ENCODE measurements at places on chromosomes 5 and 9. TPM values are rescaled to one million over a fixed set of nuclear protein-coding genes. Genes with fewer than 3 reads are reported as not detected.

GRCh38 chr5:138182808-138183207 lies 3.9 kb downstream of the KIF20A start:
- H3K4me1 ChIP-seq = peaks cover 10% of the 10 kb centered on the region
- no peak overlapping the region for H3K4me3 ChIP-seq
- no peak overlapping the region for H3K27ac ChIP-seq
- DNase-seq = no peak
- H3K36me3 ChIP-seq = peaks cover 77% of the 10 kb centered on the region
- no peaks in the 10 kb centered on the region for H3K27me3 ChIP-seq

The DNAJC18 gene
- total RNA-seq = 4.7 TPM

GRCh38 chr5:141512390-141512910 lies 23.6 kb downstream of the PCDHGC5 start:
- no peak overlapping the region for H3K4me3 ChIP-seq
- H3K36me3 ChIP-seq = peaks cover 44% of the 10 kb centered on the region
- peak; percentile 72 for DNase-seq
- peaks cover 67% of the 10 kb centered on the region for H3K4me1 ChIP-seq

- no peak overlapping the region for H3K27ac ChIP-seq
- DNase-seq = no peak
- H3K4me1 ChIP-seq = no peaks in the 10 kb centered on the region
Observed at GRCh38 chr5:11564706-11565105, 339.5 kb downstream of the CTNND2 start.

The P4HA2 gene
- total RNA-seq = 261 TPM

The PALM2AKAP2 gene
- 18.2 TPM for total RNA-seq

DNA sequence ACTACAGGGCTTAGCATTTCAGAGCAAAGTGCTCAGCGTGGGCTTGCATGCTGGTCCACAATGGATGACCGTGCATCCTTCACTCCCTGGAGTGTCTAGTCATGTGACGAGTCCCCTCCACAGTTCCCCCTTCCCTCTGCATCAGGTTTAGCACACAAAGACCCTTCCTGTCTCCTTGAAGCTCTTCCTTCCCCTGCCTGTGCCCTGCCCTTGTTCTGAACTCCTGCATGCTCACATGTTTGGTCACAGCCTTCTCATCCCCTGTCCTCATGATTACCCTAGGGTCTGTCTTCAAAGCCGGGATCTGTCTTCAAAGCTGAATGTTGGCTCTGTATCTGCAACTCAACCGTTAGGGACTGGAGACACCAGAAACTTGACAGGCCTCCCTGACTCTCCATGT lies 388.9 kb downstream of the SEMA5A start:
- no peaks in the 10 kb centered on the region for H3K4me1 ChIP-seq
- H3K4me3 ChIP-seq = no peak overlapping the region
- no peak overlapping the region for H3K27ac ChIP-seq
- H3K36me3 ChIP-seq = 0 out of 2 replicates have a peak, but pooled peaks cover 3% of the 10 kb centered on the region
- no peak for DNase-seq

DNA sequence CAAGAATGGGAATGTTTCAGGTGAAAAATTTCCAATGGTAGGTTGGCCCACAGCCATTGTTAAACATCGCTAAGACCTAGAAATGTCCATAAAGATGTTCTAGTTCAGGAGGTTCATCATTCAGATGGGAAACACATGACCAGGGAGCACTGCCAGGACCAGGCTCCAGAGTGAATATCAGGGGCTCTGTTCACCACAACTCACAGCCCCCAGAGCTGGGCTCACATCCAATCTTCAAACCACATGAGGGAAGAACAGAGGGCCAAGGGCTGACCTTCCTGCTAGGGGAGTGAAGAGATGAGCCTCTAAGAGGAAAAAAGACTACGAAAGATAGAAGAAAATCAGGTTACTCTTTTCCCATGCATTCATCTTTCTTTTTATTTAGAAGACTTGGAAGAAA lies 205.8 kb downstream of the SEMA5A start:
- H3K27ac ChIP-seq = no peak overlapping the region
- no peaks in the 10 kb centered on the region for H3K27me3 ChIP-seq
- peaks cover 38% of the 10 kb centered on the region for H3K4me1 ChIP-seq
- no peak for DNase-seq
- no peaks in the 10 kb centered on the region for H3K36me3 ChIP-seq
- H3K4me3 ChIP-seq = no peak overlapping the region

The PCDHGA3 gene
- total RNA-seq = not detected

The SLIT3 gene
- 12.9 TPM for total RNA-seq

DNA sequence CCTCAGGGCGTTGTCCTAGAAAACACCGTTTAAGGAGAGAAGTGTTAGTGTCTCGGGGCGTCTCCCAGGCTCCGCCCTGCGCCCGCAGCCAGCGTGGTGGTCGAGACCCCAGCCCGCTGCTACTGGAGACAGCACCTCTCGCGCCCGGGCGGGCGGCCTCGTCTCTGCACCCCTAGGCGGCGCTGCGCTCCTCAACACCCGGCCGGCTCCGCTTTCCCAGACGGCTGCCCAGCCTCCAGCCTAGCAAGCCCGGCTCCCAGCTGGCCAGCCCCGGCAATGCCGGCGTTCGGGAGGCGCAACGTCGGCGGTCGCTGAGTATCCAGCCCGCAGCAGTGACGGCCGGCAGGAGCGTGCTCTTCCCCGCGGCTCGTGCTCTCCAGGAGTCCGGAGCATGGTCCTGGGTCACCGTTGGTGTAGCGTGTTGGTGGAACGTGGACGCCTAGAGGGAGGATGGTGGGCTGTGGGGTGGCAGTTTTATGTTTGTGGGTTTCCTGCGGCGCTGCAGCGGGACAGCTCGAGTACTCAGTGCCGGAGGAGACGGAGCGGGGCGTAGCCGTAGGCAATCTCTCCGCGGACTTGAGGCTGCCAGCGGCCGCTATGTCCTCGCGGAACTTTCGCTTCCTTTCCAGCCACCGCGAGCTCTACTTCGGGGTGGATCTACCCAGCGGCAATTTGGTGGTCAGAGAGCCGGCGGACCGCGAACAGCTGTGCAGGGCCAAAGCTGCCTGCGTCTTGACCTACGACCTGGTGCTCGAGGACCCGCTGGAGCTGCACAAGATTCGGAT lies 536 bp downstream of the PCDHAC1 start:
- peaks cover 3% of the 10 kb centered on the region for H3K27me3 ChIP-seq
- no peak for DNase-seq
- H3K36me3 ChIP-seq = no peaks in the 10 kb centered on the region

The LOX gene
- 3.5 TPM for total RNA-seq

GRCh38 chr9:16870596-16871335 lies at the start of gene BNC2:
Gene BNC2 (minus strand): TSS chr9:16870670. CDS start chr9:16870648, 22 bp downstream.
- DNase-seq = peak; percentile 38
- no peaks in the 10 kb centered on the region for H3K36me3 ChIP-seq
- H3K27me3 ChIP-seq = no peaks in the 10 kb centered on the region
- H3K4me1 ChIP-seq = peaks cover 11% of the 10 kb centered on the region
- peak within 1 kb of the TSS; percentile 61 for H3K4me3 ChIP-seq
- H3K27ac ChIP-seq = peak within 1 kb of the TSS; percentile 39

The RORB gene
- total RNA-seq = not detected

- H3K36me3 ChIP-seq = no peaks in the 10 kb centered on the region
- no peak overlapping the region for H3K4me3 ChIP-seq
- no peak overlapping the region for H3K27ac ChIP-seq
- no peaks in the 10 kb centered on the region for H3K27me3 ChIP-seq
Observed at GRCh38 chr9:89929673-89930480, 325.1 kb downstream of the GADD45G start.

GRCh38 chr5:135058331-135058732 lies 24.3 kb upstream of the PITX1 start:
- H3K4me1 ChIP-seq = no peaks in the 10 kb centered on the region
- H3K4me3 ChIP-seq = no peak overlapping the region
- no peak for DNase-seq
- H3K36me3 ChIP-seq = no peaks in the 10 kb centered on the region
- 0 out of 2 replicates have a peak, but pooled peaks cover 5% of the 10 kb centered on the region for H3K27me3 ChIP-seq

DNA sequence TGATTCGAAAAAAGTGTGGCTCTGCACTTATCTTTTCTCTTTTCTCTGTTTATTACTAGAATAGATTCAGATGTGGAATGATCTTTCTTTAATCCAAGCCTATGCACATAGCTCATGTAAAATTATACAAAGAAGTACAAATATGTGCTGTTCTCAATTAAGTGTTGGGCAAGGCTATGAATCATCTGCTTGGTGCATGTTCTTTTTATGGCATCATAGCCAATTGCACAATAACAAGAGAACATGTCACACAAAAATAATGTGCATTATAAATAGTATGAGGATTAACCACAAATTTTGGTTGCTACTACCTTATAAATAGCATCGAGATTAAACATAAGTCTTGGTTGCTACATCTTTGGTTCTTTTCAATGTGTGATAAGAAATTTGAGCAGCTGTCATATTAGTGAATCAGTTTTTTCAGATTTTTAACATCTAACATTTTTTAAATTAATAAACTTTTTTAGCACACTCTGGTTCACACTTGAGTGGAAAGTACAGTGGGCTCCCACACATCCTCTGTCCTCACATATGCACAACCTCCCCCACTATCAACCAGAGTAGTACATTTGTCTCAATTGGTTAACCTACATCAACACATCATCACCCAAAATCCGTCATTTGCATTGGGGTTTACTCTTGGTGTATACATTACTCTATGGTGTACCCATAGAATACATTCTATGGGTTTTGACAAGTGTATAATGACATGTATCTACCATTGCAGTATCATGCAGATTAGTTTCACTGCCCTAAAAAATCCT lies 6.8 kb upstream of the RECK start:
- no peaks in the 10 kb centered on the region for H3K27me3 ChIP-seq
- H3K36me3 ChIP-seq = no peaks in the 10 kb centered on the region
- no peak overlapping the region for H3K4me3 ChIP-seq
- H3K4me1 ChIP-seq = peaks cover 19% of the 10 kb centered on the region
- DNase-seq = no peak

GRCh38 chr9:19445452-19445851 lies 36.6 kb downstream of the ACER2 start:
- no peak for DNase-seq
- H3K36me3 ChIP-seq = no peaks in the 10 kb centered on the region
- no peak overlapping the region for H3K27ac ChIP-seq

- H3K36me3 ChIP-seq = peaks cover 7% of the 10 kb centered on the region
- peaks cover 39% of the 10 kb centered on the region for H3K4me1 ChIP-seq
- no peak overlapping the region for H3K4me3 ChIP-seq
- peak overlapping the region; percentile 80 for H3K27ac ChIP-seq
- DNase-seq = peak; percentile 87
Observed at GRCh38 chr9:73176450-73176875, 24.8 kb downstream of the ANXA1 start.

DNA sequence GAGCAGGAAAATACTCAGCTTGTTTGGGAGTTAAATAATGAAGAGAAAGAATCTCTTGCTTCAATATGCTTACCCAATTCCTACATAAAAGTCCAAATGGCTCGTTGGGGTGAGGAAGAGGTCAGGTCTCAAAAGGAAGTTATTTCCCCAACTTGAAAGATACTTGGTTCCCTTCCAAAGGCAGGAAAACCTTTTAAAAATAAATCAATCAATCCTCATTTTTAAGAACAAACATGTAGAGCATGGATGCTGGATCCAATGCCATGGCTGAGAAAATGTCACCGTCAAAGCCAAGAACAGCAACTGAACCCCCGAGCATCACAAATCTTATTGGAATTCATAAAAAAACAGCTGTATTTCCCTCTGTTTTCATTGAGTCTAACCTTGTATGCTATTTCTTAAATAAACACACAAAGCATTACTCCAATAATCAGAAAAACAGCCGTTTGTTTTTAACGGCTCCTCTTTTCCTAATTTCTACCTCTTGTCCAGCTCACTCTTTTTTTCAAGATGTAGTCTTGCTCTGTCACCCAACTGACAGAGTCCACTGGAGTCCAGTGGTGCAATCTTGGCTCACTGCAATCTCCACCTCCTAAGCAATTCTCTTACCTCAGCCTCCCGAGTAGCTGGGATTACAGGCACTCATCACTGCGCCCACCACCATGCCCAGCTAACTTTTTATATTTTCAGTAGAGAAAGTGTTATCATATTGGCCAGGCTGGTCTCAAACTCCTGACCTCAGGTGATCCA lies 140.7 kb downstream of the GNA14 start:
- H3K4me3 ChIP-seq = no peak overlapping the region
- no peak overlapping the region for H3K27ac ChIP-seq
- DNase-seq = no peak
- no peaks in the 10 kb centered on the region for H3K36me3 ChIP-seq

DNA sequence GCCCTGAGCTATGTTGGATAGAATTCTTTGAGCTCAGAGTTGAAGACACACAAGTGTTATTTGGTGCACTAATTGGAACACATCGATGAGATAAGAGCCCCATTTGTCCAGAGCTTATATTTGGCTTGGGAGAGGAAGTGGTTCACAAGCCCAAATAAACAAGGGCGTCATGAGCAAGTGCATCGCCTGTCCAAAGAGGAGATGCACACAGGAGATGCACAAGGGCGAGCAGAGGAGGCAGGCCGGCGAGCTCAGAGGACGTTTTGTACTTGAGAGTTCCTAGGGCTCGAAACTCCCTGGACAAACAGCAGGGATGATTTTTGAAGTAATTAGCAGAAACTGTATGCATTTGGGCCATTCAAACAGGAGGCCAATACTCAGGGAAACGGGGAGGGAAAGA lies 212.8 kb upstream of the IRX1 start:
- H3K4me3 ChIP-seq = no peak overlapping the region
- no peaks in the 10 kb centered on the region for H3K27me3 ChIP-seq
- no peaks in the 10 kb centered on the region for H3K36me3 ChIP-seq
- H3K4me1 ChIP-seq = no peaks in the 10 kb centered on the region

DNA sequence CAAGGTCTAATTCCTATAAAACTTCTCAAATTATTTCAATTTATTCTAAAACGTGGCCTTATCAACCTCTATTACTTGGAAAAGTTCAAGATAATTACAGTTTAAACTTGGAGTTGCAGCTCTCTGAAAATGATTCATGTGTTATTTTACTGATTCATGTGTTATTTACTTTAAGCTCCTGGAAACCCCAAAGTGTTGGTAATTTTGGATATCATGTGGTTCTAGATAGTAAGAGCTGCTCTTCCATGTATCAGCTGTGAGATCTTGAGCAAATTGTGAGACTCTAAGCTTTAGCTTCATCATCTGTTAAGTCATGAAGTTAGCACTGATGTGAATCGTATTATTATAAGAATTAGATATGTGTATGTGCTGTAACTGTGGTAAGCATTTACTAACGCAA lies 749.2 kb downstream of the TLE4 start:
- H3K4me3 ChIP-seq = no peak overlapping the region
- no peaks in the 10 kb centered on the region for H3K36me3 ChIP-seq
- no peak for DNase-seq
- peaks cover 12% of the 10 kb centered on the region for H3K4me1 ChIP-seq
- H3K27me3 ChIP-seq = no peaks in the 10 kb centered on the region

GRCh38 chr5:22102823-22103359 lies 750.3 kb downstream of the CDH12 start:
- H3K27ac ChIP-seq = no peak overlapping the region
- H3K4me1 ChIP-seq = no peaks in the 10 kb centered on the region
- H3K36me3 ChIP-seq = no peaks in the 10 kb centered on the region
- H3K4me3 ChIP-seq = no peak overlapping the region
- no peaks in the 10 kb centered on the region for H3K27me3 ChIP-seq
- DNase-seq = no peak

The PNPLA7 gene
- total RNA-seq = not detected

The EMB gene
- not detected for total RNA-seq

The SPTLC1 gene
- total RNA-seq = 115 TPM
